ENCODE measurements at places on chromosomes 1 and 21. TPM values are rescaled to one million over a fixed set of nuclear protein-coding genes. Genes with fewer than 3 reads are reported as not detected.

MX2 gene
- 4.2 TPM for total RNA-seq

LCE1B gene
- not detected for total RNA-seq

LCE1D gene
- total RNA-seq: not detected

ANKRD45 gene
- total RNA-seq: 0.28 TPM

ARHGEF10L gene
- 20.1 TPM for total RNA-seq

OR2M3 gene
- not detected for total RNA-seq

CAMK1G gene
- 0.77 TPM for total RNA-seq

IL12RB2 gene
- not detected for total RNA-seq

COL16A1 gene
- total RNA-seq: 14.2 TPM

CSF3R gene
- total RNA-seq: not detected

NTNG1 gene
- total RNA-seq: 1.3 TPM

KIF26B gene
- total RNA-seq: 9.3 TPM

PLPPR5 gene
- total RNA-seq: not detected

PWP2 gene
- 5.9 TPM for total RNA-seq

CYP4Z1 gene
- not detected for total RNA-seq

TMEM269 gene
- total RNA-seq: not detected

FGR gene
- not detected for total RNA-seq

NBPF6 gene
- not detected for total RNA-seq

SLAMF9 gene
- 0.28 TPM for total RNA-seq

MTARC1 gene
- total RNA-seq: 1.2 TPM

SEC16B gene
- 1.7 TPM for total RNA-seq

NTMT2 gene
- total RNA-seq: not detected

RAB3GAP2 gene
- total RNA-seq: 45.1 TPM

ATF6 gene
- total RNA-seq: 23.2 TPM

CD53 gene
- total RNA-seq: not detected

TYW3 gene
- total RNA-seq: 14.4 TPM

SELENOF gene
- 230 TPM for total RNA-seq

ST6GALNAC3 gene
- 0.85 TPM for total RNA-seq

AMY1A gene
- total RNA-seq: not detected

RUNX1 gene
- total RNA-seq: 31.0 TPM

CA6 gene
- total RNA-seq: not detected

FCAMR gene
- total RNA-seq: not detected

SLC16A4 gene
- total RNA-seq: 42.0 TPM

BCAR3 gene
- 35.1 TPM for total RNA-seq

IBA57 gene
- 2.3 TPM for total RNA-seq

SERINC2 gene
- total RNA-seq: 3.6 TPM

FALEC gene
- not detected for total RNA-seq

MAN1A2 gene
- 50.4 TPM for total RNA-seq

KCND3 gene
- total RNA-seq: 0.28 TPM

RIMKLA gene
- total RNA-seq: 0.28 TPM

TADA1 gene
- total RNA-seq: 12.5 TPM

AKIRIN1 gene
- 43.1 TPM for total RNA-seq

KCNE2 gene
- total RNA-seq: not detected
